NCI-H1694 treated with DMSO at 0.1 percent for 48 hours (cell line): ENCODE measurements at places on chromosomes 7 and 10.

DNA sequence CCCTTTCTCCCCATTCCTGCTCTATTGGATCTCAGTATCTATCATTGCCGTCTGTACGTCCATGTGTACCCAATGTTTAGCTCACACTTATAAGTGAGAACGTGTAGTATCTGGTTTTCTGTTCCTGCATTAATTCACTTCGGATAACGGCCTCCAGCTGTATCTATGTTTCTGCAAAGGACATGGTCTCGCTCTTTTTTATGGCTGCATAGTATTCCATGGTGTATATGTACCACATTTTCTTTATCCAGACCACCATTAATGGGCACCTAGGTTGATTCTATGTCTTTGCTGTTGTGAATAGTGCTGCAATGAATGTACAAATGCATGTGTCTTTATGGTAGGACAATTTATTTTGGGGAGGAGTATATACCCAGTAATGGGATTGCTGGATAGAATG, 94.4 kb upstream of the MPP7 start:
- no peak for DNase-seq

DNA sequence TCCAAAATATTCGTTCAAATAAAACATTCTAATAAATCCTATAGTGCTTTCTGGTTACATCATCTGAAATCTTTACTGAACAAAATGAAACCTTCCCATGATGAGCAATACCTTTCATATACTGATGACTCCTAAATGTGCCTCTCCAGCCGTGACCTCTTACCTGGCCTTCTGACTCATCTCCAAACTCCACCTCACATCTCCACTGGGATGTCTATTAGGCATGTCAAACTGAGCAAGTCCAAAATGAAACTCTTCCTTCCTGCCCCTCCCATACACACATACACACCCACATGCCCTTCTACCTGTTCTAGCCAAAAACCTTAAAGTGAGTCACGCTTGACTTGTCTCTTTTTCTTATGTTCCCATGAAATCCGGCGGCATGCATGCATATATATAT, 22.9 kb downstream of the GSAP start:
- no peak for DNase-seq

DNA sequence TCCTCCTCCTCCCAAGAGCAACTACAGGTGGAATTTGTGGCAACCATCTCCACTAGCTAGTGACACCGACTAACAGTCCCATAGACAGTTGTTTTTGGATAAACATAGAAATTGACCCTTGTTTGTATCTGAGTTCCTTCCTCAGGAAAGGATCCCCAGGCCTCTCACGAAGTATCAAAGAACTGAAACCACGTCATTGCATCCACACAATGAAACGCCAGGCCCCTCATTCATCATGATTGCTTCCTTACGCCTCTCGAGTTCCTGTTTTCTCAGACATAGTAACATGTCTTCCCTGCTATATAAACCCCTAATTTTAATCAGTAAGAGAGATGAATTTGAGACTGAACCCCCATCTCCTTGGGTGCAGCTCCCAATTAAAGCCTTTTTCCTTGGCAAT, 18.1 kb downstream of the SLC35G1 start:
- no peak for DNase-seq

DNA sequence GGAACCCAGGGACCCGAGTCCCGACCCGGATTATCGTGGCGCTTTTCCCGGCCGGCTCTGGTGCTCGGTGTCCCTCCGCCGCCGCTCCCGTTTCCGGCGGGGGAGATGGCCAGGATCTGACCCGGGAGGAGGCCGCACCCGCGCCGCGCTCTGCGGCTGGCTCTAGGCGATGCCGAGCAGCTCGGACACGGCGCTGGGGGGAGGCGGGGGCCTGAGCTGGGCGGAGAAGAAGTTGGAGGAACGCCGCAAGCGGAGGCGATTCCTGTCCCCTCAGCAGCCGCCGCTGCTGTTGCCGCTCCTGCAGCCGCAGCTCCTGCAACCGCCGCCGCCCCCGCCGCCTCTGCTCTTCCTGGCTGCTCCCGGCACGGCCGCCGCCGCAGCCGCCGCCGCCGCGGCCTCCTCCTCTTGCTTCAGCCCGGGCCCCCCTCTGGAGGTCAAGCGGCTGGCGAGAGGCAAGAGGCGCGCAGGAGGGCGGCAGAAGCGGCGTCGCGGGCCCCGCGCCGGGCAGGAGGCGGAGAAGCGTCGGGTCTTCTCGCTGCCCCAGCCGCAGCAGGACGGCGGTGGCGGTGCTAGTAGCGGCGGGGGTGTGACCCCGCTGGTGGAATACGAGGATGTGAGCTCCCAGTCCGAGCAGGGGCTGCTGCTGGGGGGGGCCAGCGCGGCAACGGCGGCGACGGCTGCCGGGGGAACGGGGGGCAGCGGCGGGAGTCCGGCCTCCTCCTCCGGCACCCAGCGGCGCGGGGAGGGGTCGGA, 593 bp downstream of the CDK13 start:
- no peak for DNase-seq

- no peak for DNase-seq
Observed at GRCh38 chr10:62133618-62134017, 135.0 kb downstream of the RTKN2 start.

GRCh38 chr10:78408671-78409472, 375.2 kb downstream of the RPS24 start:
- peak; percentile 40 for DNase-seq

DNA sequence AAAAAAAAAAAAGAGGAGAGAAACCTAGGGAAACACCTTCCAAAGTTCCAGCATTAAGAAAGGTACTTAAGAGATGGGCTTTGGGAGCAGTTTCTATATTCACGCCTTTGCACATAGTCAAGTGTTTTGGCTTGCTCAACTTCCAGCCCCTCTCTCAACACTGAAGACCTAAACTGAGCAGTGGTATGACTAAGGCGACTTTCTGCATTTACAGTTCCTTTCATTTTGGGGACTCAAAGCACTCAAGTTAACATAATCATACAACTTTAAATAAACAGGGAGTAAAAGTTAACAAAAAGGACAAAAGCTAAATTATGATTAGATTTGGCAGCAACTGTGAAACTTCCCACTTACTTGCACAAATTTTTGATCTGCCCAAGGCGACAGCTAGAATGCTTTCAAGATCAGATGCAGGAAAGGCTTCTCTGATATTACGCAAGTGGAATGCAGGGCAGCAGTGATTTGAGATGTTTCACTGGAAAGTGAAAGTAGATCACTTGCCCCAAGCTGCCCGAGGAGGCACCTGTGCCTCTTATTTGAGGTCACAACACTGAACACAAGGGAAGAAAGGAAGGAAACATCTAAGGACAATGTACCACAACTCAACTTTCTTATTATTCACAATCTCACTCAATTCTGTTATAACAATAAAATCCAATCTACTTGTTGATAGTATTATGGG, 199.5 kb downstream of the SKAP2 start:
- DNase-seq = no peak

GRCh38 chr10:89389254-89389653, 3.2 kb upstream of the IFIT1 start:
- DNase-seq = peak; percentile 1

GRCh38 chr7:34313289-34313688, 344.7 kb upstream of the NPSR1 start:
- DNase-seq = no peak

- no peak for DNase-seq
Observed at GRCh38 chr10:113347508-113347907, 205.3 kb upstream of the HABP2 start.

- DNase-seq = no peak
Observed at GRCh38 chr10:32972460-32972859, 14.4 kb upstream of the ITGB1 start.

DNA sequence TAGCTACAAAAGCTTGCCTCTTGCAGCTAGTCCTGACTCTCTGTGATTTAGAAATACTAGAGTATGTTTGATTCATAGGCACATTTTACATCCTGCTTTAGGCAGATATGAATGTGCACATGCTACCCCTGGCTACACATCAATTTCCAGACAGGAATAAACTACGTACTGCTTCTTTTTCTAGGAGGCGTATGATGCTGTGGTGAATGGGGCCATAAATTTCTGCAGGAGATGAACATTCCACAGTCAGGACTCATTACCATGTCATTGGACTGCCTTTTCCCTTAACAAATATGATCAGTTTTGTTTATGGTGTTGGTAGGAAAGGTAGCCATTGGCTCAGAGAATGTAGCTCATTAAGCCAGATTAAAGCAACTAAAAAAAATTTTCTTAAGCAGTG, 50.1 kb upstream of the IFRD1 start:
- no peak for DNase-seq

- DNase-seq = no peak
Observed at GRCh38 chr7:109154748-109155147, 585.1 kb downstream of the DNAJB9 start.

DNA sequence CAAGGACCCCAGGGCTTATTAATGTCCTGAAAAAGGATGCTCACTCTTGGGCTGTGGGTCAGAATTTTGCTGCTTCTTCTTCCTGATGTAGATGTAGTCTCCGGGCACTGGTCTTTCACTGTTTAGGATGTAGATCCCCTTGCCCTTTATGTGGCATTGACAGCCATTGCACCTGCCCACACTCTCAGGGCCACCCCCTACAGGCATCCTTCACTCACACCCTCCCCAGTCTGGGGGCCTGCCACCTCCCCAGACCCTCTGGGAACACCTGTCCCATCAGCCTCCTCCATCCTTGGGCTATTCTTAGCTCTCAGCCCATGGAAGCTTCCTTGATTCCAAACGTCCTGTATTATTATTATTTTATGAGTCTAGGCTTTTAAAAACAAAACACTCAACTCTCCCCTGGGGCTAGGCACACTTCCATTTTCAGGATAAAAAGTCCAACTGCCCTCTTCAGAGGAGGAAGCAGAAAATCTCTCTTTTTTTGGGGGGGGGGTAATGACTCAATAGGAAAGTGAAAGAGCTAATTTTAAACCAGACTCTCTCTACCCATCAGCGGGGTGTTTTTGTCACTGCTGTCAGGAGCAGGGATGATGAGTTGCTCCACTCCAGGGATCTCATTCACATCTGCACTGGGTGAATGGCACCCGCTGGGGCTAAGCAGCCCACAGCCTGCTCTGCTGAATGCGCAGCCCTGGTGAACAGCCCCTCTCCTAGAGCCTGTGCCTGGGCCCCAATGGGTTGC, 11.5 kb upstream of the KLRG2 start:
- no peak for DNase-seq

DNA sequence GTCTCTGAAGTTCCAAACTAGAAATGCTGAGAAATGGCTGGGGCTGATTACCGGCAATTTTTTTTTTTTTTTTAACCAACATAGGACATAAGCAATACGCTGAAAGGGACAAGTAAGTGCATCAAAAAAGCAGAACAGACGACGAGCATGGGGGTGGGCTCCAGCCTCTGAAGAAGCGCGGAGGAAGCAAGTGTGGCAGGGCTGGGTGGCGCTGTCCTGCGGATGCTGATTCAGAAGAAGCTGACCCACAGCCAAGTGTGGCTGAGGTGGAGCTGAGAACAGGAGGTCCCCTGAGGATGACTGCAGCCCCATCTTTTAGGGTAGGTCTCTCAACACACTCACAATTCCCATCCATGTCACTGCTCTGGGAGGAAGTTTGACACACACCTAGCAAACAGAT, 65.6 kb downstream of the CTBP2 start:
- no peak for DNase-seq

GRCh38 chr10:92690211-92690914, 608 bp downstream of the HHEX start:
- DNase-seq = no peak

GRCh38 chr7:17075601-17076255, 193.9 kb upstream of the AGR3 start:
- DNase-seq = no peak

DNA sequence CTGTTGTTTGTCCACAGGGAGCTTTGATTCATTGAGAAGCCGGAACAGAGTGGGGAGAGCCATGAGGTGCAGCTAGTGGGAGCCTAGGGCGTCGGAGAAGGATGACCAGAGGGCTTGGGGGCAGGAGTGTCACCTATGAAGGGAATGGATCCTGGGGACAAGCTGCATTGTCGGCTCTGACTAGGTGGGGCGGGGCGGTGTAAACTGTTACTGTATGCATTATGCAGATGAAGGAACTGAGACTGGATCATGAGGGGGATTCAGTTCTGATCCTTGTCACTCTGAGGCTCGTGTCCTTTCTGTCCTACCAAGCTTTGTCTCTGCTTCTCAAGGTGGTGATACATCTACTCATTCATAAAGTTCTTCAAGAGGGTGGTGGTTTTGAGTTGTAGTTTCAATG, 39.9 kb upstream of the MMD2 start:
- DNase-seq = no peak

- no peak for DNase-seq
Observed at GRCh38 chr10:28087661-28088351, 88.9 kb upstream of the ODAD2 start.

DNA sequence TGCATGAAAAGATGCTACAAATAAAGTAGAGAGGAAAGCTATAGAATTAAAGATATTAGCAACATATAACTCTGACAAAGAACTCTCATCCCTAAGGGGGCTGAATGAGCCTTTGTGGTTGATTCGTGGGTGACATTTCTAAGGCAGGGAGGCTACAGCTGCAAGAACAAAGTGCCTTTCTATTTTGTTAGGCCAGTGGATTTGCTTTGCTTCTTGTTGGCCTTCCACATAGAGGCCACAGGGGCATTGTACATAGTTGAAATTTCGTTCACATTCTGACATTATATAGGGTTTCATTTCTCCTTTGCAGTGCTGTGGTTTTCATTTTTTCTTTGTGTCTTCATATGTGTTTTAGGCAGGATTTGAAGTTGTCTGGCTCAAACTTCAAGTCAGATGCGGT, 819.2 kb upstream of the C7orf33 start:
- DNase-seq = no peak

DNA sequence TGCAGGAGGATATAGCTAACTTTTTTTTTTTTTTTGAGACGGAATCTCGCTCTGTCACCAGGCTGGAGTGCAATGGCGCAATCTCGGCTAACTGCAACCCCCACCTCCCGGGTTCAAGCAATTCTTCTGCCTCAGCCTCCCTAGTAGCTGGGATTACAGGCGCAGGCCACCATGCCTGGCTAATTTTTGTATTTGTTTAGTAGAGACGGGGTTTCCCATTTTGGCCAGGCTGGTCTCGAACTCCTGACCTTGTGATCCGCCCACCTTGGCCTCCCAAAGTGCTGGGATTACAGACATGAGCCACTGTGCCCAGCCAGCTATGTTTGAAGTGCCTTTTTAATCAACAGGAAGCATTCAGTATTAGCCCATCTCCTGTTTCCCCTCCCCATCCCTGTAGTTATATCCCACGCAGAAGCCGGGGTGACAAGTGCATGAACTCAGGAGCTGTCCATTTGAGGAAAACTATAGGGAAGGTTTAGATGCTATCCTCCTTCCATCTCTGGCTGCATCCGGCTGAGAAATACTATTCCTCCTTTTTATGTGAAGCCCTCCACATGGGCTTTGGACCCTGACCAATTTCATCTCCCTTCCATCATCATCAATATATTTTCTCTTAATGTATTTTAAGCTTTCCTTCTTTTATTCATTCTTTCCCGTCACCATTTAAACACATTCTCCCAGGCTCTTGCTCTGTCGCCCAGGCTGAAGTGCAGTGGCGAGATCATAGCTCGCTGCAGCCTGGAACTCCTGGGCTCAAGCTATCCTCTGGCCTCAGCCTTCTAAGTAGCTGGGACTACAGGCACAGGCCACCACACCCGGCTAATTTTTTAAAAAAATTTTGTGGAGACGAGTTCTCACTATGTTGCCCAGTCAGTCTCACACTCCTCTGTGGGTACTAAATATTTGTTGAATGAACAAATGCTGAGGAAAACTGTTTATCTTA, 1.3 kb upstream of the POT1 start:
- DNase-seq = no peak

GRCh38 chr7:117285826-117286225, 37.0 kb downstream of the WNT2 start:
- no peak for DNase-seq
